ENCODE measurements at places on chromosomes 1 and 21. TPM values are rescaled to one million over a fixed set of nuclear protein-coding genes. Genes with fewer than 3 reads are reported as not detected.

L1TD1 gene
- total RNA-seq: 4.6 TPM

FAM78B gene
- total RNA-seq: 13.5 TPM

FMO4 gene
- 5.8 TPM for total RNA-seq

DNA sequence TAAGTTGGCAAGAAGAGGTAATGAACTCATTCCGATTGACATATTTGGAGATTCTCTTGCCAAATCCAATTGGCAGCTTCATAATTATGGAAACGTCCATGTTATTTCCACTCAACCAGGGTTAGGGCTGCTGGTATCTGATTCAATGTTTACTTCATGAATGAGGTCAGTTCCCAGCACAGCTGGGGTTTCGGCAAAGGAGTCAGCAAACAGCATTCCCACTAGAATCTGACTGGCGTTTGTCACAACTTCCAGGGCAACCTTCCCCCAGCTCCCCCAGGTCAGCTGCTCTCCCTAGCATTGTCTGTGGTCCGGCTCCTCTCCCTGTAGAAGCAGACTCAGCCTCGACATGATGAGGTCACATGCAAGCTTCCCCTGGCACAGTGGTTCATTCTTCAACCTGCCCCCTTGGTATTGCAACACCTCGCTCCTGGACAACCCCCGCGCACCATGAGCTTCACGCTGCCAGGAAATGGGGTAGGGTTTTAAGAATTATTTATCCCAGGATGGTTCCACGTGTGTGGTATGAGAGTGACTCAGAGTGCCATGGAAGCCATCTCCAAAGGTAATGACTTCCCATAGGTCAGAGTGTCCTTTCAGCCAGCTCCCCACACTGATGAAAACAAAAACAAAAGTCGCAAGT lies 100.7 kb upstream of the SLC25A33 start:
- DNase-seq: no peak

DNA sequence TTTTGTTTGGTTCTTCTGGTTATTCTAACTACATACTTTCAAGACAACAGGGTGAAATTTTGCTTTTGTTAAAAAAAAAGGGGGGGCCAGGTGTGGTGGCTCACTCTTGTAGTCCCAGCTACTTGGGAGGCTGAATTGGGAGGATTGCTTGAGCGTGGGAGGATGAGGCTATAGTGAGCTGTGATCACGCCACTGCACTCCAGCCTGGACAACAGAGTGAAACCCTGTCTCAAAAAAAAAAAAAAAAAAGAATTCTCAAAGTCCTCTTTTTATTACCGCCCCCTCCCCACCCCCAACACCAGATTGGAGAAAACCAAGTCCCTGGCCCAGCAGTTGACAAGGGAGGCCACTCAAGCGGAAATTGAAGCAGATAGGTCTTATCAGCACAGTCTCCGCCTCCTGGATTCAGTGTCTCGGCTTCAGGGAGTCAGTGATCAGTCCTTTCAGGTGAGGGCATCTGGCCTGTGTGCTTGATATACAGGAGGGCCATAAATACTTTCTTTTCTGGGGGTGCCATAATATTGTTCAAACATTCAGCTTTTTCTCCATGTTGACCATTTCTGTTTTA lies 50.2 kb downstream of the LAMC2 start:
- no peak for DNase-seq

DNA sequence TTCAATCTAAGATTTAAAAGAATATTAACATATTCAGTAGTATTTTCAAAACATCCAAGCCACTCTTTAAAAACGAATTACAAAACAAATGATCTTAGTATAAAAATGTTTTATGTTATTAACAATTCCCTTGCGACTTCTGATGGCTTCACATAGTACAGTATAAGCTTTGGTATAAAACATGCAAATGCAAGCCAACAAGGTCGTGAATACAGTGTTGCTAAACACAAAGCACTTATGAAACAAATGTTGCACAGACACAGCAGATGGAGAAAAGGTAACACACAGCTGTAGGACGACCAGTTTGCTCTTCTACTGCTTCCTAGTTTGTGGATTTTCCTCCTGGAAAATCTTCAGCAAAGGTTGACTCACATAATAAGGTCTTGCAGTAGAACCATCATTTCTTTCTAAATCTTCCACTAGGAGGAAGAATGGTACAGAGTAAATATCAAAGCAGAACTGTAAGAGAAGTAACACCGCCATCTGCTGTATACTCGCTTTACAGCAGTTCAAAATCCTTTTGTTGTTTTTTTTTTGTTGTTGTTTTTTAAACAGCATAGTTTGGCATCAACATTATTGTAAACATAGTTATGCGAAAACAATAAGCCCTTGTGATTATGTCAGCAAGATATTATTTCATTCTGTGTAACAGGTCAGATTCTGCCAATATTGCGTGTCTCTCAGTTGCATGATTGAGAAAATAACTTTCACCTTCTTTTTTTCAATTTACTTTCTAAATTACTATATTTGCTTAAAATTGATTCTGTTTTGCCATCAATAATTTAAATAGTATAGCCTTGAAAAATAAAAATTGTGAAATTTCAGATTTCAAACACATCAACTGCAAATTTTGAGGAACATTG lies 69.5 kb downstream of the LHX8 start:
- DNase-seq: peak; percentile 44

NBPF4 gene
- total RNA-seq: 0.96 TPM

DNA sequence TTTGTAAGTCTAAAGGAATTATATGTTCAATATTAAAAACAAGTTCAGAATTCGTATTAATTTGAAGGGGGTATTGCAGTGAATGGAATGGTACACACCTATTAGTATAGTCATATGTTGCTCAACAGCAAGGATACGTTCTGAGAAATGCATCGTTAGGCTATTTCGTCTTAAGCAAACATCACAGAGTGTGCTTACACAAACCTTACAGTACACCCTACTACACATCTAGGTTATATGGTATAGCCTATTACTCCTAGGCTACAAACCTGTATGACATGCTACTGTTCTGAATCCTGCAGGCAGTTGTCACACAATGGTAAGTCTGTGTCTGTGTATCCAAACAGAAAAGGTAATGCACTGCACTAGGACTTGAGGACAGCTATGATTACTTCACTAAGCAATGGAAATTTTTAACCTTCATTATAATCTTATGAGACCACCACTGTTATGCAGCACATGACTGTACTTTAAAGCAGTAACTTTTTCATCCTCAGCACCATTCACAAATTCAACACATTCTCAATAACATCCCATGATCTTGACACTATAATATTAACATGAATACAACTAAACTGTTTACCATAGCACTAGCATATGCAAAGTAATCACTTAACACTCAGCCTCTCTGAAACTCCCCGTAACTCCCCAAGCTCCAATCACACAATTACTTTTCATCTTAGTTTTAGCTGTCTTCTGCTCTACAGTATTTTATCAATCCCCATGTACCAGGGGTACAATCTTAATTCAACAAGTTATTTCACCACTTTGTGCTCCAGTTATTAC lies 14.4 kb upstream of the PSMG1 start:
- no peak for DNase-seq

RGS8 gene
- total RNA-seq: 5.3 TPM

SFN gene
- total RNA-seq: 21.4 TPM

ELAPOR1 gene
- 1.9 TPM for total RNA-seq

- DNase-seq: no peak
Measured at GRCh38 chr1:233627376-233627775, 13.5 kb downstream of the KCNK1 start.
